AG04449 (cell line): ENCODE measurements at places on chromosomes 16 and 17.

DNA sequence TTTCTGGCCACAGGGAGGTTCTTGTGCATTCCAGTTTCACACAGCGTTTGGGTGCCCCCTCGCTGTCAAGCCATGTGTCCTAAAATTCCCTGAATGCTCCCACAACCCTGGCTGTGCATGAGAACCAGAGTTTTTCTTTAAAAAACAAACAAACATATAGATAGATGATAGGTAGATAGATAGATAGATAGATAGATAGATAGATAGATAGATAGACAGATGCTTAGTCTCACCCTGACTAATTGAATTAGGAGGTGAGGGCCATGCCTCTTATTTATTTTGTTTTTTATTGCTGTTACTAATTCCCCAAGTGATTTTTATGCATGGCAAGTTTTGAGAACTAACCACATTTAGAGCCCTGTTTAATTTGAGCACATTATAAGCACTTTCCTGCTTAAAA lies 32.2 kb downstream of the PRSS54 start:
- no peak for DNase-seq

DNA sequence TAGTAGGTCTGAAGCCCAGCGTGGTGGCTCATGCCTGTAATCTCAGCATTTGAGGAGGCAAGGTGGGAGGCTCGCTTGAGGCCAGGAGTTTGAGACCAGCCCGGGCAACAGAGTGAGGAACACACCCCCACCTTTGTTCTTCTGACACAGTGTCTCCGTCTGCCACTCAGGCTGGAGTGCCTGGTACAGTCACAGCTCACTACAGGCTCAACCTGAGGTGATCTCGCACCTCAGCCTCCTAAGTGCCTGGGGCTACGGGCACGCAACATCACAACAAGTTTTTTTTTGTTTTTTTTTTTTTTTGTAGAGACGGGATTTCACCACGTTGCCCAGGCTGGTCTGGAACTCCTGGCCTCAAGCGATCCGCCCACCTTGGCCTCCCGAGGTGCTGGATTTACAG lies 6.7 kb upstream of the TLCD3A start:
- DNase-seq: no peak

- DNase-seq: no peak
Measured at GRCh38 chr16:324451-325334, 27.8 kb downstream of the AXIN1 start.

- no peak for DNase-seq
Measured at GRCh38 chr16:5801396-5801795, 703.8 kb upstream of the EEF2KMT start.

- DNase-seq: no peak
Measured at GRCh38 chr16:65745201-65745708, 621.2 kb upstream of the CDH5 start.

- no peak for DNase-seq
Measured at GRCh38 chr16:79215289-79215688, 385.2 kb downstream of the MAF start.

- no peak for DNase-seq
Measured at GRCh38 chr17:44904001-44904984, 5.0 kb upstream of the EFTUD2 start.

GRCh38 chr17:55825213-55825612 lies 74.4 kb downstream of the PCTP start:
- DNase-seq: no peak

- DNase-seq: no peak
Measured at GRCh38 chr16:49462362-49462988, 88.9 kb downstream of the C16orf78 start.

DNA sequence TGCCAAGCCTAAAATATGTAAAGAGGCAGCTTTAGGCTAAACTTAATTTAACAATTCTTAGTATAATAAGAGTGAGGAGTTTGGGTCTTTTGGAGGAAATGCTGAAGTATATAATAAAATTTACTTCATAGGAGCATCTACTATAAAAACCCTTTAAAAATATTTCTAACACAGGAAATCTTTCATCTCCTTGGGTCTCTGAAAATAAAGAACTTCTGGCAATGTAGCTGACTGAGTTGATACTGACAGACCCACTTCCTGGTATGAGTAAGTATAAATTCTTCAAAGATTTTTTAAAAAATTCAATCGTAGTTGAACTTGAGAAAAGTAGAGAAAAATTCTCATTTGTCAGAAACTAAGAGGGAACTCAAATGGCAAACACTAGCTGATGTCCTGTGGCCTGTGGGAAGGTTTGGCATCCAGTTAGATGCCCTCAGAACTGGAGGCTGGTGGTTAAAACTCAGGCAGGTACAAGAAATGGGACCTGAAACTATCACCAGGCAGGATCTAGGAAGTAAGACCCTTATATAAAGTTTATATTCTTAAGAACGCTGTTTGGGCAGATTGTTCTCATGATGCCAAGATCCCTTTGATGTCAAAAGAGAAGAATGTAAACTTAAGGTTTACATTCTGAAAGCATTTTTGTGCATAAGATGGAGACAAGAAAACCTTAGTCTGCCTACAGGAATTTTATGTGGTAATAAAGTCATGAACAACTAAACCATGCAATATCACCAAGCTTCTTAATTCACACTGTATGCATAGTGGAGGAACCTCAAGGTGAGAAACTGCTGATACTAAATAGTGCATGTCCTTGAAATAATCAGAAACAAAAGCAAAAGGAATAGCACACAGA lies 6.2 kb downstream of the KRTAP4-6 start:
- DNase-seq: no peak

DNA sequence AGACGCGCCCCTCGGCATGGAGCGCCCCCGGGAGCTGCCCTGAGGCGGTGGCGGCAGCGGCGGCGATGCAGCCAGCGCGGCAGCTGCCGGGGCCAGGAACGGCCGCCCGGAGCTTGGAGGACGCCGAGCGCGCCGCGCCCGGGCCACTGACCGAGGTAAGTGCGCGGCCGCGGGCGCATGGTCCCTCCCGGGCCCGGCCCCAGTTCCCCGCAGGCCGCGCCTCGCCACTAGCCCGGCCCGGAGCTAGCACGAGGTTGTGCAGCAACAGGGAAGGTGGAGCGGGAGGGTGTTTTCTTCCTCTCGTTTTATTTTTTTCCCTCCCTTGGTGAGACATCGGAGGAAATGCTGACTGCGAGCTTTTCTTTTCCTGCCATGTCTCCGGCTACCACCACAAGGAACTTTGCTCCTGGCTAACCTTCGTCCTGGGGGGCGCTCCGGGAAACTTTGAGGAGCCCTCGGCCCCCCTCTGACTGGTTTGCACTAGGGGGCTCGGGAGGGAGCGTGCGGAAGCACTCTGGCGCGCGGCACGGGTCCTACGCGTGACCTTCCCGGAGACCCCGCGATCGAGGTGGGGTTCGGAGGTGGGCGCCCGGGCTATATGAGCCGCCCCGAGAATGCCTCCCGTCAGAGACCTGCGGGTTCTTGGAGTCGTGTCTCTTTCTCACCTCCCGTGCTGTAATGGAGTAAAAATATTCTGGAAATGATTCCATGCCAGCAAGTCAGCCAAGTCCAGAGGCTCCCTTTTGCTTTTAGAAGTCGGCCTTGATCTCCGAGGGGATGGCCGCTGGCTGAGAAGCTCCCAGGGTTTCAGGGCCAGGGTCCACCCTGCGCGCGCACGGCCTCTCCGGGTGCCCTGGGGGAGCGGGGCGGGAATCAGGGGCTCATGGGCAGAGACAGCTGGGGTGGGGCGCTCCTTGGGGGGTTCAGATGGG lies 868 bp downstream of the KCNJ12 start:
- no peak for DNase-seq

DNA sequence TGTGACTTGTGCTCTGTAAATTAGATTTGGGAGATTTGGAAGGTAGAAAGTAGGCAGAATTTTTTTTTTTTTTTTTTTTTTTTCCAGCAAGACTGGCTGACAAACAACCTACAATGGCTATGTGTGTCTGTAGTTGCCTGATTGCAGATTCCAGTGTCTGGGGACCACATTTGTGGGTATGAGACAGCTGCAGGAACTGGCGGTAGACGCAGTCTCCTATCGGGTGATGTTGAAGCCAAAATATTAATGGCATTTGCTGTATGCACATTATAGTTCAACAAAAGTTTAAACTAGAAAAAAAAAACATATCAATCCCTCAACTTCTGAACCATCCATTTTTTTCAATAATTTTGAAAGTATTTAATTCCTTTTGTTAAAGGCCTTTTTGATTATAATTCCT lies 665.2 kb downstream of the TOX3 start:
- peak; percentile 62 for DNase-seq

GRCh38 chr16:11276143-11276895 lies at the start of gene PRM2:
Gene PRM2 (minus strand): TSS chr16:11276480. CDS start chr16:11276370, 110 bp downstream.
- DNase-seq: no peak

GRCh38 chr17:45284176-45285140 lies 22.6 kb upstream of the SPATA32 start:
- no peak for DNase-seq

DNA sequence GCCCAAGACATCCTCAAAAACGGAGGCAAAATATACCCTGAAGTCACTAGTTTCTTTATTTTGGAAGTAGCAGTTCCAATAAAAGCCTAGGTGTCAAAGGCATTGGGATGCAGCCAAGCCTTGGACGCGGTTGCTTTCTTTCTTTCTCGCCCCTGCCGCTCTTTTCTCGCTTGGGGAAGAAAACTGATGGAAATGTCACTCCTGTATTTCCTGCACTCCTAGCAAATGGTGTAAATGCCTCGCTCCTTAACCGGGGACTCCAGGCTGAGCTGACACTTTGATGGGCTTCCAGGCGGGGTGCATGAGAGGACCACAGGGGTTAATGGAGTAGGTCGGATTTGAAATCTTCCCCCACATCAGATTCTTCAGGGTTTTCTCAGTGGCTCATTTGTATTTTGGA lies 114.1 kb downstream of the FOXL1 start:
- DNase-seq: no peak

DNA sequence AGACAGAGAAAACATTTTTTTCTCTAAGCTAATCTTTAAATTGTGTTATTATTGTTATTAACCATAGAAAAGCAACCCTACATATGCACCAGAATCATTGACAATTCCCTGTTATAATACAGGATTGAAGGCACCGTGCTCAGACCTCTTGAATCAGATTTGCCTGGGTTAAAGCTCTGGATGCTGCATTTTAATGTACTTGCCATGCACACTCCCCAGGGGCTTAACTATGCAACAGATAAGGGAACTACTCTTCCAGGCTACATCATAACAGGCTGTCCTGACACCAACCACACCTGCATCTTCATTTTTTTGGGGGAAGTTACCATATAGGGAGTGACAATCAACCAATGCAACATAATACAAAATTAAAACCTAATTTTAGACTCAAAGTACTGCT lies 1187.6 kb upstream of the CDH8 start:
- DNase-seq: no peak

DNA sequence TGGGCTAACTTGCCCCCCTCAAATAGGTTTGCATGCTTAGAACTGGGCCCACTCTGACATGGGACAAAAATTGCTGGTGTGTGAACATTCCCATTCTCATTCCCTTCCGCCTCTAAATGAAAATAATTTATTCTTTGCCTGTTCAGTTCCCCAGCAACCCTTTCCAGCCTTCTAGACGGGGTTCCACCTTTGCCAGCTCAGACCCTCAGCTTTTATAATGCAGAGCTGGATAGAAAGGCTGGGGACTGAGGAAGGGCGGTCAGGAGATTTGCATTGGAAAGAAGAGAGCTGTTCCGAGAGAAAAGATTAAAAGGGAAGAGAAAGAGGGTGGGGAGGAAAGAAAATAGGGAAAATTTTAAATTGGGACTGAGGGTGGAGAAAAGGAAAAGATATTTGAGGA lies 151.1 kb upstream of the WSCD1 start:
- no peak for DNase-seq
